ENCODE measurements at places on chromosomes 12 and 14. TPM values are rescaled to one million over a fixed set of nuclear protein-coding genes. Genes with fewer than 3 reads are reported as not detected.

Gene KCNK10
- not detected for total RNA-seq

Gene SLC35E3
- 8.3 TPM for total RNA-seq

GRCh38 chr12:78431931-78432330 lies 432.6 kb upstream of the SYT1 start:
- no peak overlapping the region for H3K4me3 ChIP-seq
- no peak for DNase-seq
- no peaks in the 10 kb centered on the region for H3K36me3 ChIP-seq
- no peaks in the 10 kb centered on the region for H3K4me1 ChIP-seq

GRCh38 chr12:64621257-64621942 lies 11.1 kb downstream of the RASSF3 start:
- no peak for DNase-seq
- H3K27ac ChIP-seq = peak overlapping the region; percentile 58
- H3K36me3 ChIP-seq = peaks cover 2% of the 10 kb centered on the region
- H3K4me1 ChIP-seq = peaks cover 50% of the 10 kb centered on the region

- no peaks in the 10 kb centered on the region for H3K36me3 ChIP-seq
- no peaks in the 10 kb centered on the region for H3K27me3 ChIP-seq
- no peak overlapping the region for H3K4me3 ChIP-seq
Measured at GRCh38 chr14:93034671-93034994, 81.1 kb downstream of the ITPK1 start.

- no peak for DNase-seq
- no peaks in the 10 kb centered on the region for H3K4me1 ChIP-seq
- no peaks in the 10 kb centered on the region for H3K27me3 ChIP-seq
- no peak overlapping the region for H3K27ac ChIP-seq
Measured at GRCh38 chr14:64525354-64525753, 15.2 kb upstream of the HSPA2 start.

DNA sequence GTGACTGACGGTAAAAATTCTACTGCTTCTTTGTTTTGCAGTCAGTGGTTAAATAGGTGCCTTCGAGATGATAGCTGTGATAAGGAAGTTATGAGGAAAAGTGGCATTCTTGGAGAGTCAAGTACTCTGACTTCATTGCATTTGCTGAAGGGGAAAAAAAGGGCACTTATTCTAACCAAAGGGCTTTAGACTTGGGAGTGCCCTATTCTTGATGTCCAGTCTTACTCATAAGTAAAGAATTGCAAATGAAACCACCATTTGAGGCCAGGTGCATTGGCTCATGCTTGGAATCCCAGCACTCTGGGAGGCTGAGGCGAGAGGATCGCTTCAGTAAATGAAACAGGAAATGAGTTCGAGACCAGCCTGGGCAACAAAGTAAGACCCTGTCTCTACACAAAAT lies 40.3 kb downstream of the BRAP start:
- peaks cover 66% of the 10 kb centered on the region for H3K36me3 ChIP-seq
